ENCODE measurements at places on chromosomes 3 and 15. TPM values are rescaled to one million over a fixed set of nuclear protein-coding genes. Genes with fewer than 3 reads are reported as not detected.

The NDN gene
- polyA plus RNA-seq: 31.6 TPM

The GPR27 gene
- polyA plus RNA-seq: 0.16 TPM

- no peak for DNase-seq
Measured at GRCh38 chr3:35921718-35922117, 282.4 kb downstream of the ARPP21 start.

GRCh38 chr3:50345586-50346234 lies at the start of gene ZMYND10:
Gene ZMYND10, minus strand, starts transcription at chr3:50345732. Its CDS starts 153 bp downstream, at chr3:50345579.
- no peak for DNase-seq

The RLBP1 gene
- polyA plus RNA-seq: not detected

The GABRR3 gene
- not detected for polyA plus RNA-seq

The KLF15 gene
- polyA plus RNA-seq: 0.39 TPM

- no peak for DNase-seq
Measured at GRCh38 chr3:172708921-172709773, 1.7 kb downstream of the NCEH1 start.

DNA sequence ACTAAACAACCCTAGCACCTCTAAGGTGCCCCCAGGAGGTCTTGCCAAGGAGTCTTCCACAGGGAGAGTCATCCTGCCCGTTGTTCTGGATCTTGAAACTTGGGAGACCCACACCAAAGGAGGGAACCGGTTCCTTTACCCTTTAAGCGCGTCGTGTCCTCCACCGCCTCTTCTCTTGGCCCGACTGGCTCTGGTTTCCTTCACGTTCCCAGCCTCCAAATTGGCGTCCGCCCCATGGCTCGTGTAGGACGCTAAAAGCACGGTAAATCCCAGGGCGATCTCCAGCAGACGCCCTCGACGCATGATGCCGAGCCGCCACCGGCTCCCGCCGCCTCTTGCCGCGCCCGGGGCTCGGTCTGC lies 1.1 kb downstream of the FBN1 start:
- DNase-seq: no peak

- DNase-seq: no peak
Measured at GRCh38 chr3:65558826-65559225, 479.9 kb downstream of the MAGI1 start.

- DNase-seq: no peak
Measured at GRCh38 chr3:196524527-196524926, 9.4 kb upstream of the SMCO1 start.

DNA sequence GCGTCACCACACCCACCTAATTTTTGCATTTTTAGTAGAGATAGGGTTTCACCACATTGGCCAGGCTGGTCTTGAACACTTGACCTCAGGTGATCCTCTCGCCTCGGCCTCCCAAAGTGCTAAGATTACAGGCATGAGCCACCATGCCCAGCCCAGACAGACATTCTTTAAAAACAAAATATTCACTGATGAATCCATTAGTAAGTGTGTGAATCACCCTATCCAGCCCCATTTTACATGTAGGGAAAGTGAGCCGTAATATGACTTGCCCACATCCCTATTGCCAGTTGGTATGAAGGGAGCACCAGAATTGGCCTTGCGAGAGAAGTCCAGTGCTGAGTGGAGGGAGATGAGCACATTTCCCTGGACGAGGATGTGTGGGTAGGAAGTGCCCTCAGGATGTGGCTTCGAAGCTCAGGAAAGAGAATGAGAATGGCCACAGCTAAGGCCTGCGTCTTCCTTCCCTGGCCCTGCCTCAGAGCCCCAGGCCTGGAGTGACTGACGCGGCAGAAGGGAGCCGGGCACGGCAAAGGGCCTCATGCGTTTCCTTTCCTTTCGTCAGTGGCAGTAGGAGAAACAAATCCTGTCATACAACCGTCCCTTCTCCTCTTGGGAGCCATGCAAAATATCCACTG lies 28.3 kb upstream of the ETV5 start:
- no peak for DNase-seq

GRCh38 chr3:127610105-127610504 lies 11.9 kb downstream of the MCM2 start:
- no peak for DNase-seq

The MINDY2 gene
- polyA plus RNA-seq: 1.5 TPM

- DNase-seq: no peak
Measured at GRCh38 chr15:38504680-38505467, 50.9 kb downstream of the FAM98B start.

DNA sequence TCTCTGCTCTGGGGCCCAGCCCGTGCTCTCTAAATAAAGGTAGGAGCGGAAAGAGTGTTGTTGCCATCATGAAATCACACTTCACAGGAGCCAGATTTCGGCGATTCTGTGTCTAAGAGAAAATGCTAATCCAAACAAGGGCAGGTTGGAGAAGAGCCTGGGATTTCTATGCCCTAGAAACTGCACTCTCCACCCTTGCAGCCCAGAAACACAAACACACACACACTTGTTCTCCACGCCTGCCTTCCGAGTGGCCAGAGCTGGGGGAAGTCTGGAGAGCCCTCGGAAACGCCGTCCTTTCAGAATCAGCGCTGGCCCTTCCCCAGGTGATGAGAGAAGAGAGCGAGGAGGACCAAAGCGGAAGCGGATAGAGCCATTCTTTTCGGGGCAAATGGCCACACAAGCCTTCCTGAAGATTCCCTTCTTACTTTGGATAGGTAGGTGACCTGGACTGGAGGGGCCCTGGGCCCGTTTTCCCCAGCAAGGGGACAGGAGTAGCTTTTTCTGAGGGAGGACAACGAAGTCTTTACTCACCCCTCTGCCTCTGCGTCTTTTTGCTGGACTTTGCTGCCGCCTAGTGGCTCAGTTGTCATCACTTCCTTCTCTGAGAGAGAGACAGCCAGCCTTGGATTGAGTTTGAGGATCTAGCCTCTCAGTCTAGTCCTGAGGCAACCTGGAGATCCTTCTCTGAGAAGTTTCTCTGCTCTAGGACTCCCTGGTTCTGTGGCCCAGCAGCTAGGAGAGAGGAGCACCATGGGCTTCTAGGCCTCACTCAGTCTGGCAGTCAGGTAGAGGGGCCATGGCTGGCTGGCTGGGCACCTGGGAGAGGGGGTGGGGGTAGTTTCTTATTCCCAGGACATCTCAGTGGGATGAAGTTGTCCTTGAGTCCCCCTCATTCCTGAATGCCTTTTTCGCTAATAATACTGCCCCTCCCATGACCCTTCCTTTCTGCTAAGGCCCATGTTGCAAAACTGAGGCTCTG lies 37.7 kb downstream of the SENP8 start:
- peak; percentile 75 for DNase-seq

- DNase-seq: no peak
Measured at GRCh38 chr3:60854791-60855190, 396.5 kb downstream of the FHIT start.

DNA sequence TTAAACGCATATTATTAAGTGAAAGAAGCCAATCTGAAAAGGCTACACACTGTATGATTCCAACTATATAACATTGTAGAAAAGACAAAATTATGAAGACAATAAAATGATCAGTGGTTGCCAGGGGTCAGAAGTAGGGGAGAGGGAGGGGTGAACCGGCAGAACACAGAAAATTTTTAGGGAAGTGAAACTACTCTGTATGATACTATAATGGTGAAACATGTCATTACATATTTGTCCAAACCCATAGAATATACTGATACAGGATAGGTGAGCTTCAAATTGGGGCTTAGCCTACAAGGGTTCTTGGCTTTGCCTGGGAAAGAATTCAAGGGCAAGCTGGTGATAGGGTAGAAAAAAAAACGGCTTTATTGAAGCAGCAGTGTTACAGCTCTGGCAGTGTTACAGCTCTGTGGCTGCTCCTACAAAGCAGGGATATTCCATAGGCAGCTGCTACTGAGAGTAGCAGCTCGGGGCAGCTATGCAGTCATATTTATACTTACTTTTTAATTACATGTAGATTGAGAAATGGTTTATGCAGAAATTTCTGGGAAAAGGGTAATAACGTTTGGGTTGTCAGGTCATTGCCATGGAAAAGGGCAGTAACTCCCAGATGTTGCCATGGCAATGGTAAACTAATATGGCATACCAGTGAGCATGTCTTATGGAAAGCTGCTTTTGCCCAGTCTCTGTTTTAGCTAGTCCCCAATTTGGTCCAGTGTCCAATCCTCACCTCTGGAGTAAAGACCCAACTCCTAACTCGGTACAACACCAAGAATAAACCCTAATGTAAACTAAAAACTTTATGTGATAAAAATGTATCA lies 125.1 kb upstream of the SLC25A36 start:
- DNase-seq: no peak

The LRRC2 gene
- 0.23 TPM for polyA plus RNA-seq

The PPP2R3A gene
- 4.9 TPM for polyA plus RNA-seq

GRCh38 chr3:123783050-123783689 lies 101.0 kb downstream of the MYLK start:
- no peak for DNase-seq

DNA sequence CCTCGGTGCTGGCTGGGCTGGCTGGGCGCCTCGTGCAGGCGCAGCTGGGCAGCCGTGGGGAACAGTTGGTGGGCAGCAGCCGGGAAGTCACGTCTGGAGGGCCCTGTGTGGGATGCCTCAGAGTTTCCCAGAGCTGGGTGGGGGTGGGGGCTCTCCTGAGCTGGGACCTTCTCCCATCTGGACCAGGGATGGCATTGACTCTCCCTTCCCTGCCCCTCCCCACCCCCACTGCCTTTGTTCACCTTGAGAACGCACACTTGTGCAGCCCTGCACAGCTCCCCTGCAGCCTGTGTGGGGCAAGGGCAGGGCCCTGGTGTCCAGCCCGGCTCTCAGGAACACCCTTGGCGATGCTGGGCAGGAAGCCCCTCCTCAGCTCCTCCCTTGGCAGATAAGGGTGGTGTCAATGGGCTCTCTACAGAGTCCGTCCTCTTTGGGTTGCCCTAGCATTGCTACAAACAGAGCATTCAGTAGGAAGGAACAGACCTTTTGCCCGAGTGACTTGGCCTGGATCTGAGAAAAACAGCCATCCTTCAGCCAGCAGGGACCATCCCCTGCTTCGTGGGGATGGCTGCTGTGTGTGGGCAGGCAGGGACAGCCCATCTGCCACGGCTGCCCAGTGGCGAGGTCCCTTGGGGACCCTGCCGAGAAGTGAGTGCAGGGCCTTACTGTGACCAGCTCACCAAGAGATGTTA lies 25.5 kb upstream of the KLF13 start:
- peak; percentile 93 for DNase-seq

- no peak for DNase-seq
Measured at GRCh38 chr3:66534304-66534845, 33.6 kb upstream of the LRIG1 start.

The PLXNA1 gene
- polyA plus RNA-seq: 48.7 TPM

- DNase-seq: no peak
Measured at GRCh38 chr15:40582726-40583246, 11.3 kb upstream of the KNL1 start.

GRCh38 chr15:65275104-65275727 lies 11.5 kb downstream of the PARP16 start:
- no peak for DNase-seq

The ARGFX gene
- polyA plus RNA-seq: not detected

All from SK-N-SH (cell line).